ENCODE measurements at places on chromosomes 4 and X. TPM values are rescaled to one million over a fixed set of nuclear protein-coding genes. Genes with fewer than 3 reads are reported as not detected.

The CSAG2 gene
- total RNA-seq: not detected

The SRPX2 gene
- 59.8 TPM for total RNA-seq

- no peak for DNase-seq
These were observed 907 bp upstream of the ATP10D start for GRCh38 chr4:47484168-47484567.

DNA sequence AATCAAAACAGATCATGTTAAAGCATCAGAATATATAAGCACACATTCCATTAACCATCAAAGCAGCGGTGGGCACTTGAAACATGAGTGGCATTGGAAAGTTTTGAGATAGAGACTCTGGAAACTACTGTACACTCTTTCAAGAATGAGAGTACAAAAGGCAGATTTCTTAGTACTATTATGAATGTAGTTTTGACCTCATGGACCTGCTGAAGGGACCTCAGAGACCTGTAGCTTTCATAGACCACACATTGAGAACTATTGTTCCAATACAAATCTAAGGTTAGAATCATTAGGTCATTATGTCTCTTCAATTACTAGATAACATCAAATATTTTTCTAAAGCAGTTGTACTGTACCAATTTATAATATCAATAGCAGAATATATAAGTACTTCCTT lies 283.6 kb downstream of the RPA4 start:
- DNase-seq: no peak

DNA sequence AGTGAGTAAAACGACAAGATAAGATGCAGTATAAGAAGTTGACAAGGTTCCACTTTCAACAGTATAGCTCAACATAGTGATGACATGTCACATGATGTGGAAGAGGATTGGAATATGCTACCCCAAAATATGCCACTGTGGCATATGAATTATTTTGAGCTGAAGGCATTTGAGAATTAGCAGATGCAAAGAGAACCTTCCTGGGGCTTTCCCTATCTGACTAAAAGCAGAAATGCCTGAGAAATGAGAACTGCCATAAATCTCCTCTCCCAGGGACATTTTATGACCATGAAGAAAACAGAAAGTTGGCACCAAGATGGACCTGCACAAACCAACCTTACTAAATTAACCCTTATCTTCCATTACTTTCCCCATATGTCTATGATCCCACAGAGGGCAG lies 24.8 kb downstream of the CDKN2AIP start:
- DNase-seq: no peak
